ENCODE measurements at places on chromosomes 16 and 17.

GRCh38 chr17:37830151-37830993 is 85.5 kb upstream of the HNF1B start:
- DNase-seq = no peak

DNA sequence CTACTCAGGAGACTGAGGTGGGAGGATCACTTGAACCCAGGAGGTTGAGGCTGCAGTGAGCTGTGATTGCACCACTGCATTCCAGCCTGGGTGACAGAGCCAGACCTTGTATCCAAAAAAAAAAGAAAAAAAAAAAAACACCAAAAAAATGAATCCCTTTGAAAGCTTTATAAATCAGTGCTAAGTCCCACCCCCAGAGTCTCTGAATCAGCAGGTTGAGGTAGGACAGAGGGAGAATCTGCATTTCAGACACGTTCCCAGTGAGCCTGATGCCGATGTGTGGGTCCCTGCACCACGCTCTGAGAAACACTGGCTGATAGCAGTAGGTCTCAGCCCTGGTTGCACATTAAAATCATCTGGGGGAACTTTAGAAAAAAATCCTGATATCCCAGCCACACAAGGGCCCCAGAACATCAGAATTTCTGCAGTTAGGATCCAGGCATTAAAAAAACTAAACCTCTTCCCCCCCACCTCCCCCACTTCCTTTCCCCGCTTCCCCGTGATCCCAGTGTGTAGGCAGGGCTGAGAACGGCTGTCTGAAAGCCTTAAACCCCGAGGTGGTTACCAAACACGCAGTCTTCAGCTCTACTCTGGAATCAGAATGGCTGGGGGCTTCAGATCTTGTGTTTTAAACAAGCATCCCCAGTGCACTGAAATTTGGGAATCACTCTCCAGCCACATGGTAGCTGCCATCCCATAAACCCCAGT is 27.3 kb upstream of the GPRC5B start:
- DNase-seq = no peak

DNA sequence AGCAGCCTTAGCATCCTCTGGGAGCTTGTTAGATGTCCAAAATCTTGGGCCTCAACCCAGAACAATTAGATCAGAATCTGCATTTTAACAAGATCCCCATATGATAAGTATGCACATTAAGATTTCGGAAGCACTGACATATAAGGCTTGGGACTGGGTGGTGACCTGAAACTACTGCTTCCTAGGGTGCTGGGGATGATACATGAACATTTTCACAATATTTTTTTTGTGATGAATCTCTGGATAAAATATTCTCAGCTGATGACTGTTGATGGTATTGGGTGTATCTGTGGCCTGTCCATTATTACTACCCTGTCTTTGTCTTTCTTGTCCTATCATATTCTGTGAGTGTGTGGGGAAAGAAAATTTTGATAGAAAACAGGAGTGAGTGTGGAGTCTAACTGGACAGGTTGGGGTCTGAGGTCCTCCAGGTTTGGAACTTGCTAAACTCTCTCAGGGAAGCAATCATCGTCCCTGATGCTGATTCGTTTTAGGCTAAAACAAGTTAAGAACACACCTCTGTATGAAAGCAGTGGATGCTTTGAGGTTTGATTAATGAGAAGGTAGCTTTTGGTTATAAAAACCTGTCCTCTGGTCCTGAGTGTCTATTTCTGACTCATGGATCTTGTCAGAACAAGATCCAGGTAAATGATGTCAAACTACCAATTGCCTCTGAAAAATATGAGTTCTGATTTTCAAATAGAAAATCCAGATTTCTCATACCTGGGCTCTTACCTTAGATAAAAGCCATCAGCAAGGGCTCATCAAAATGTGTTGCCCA is 23.2 kb downstream of the KRT23 start:
- no peak for DNase-seq

DNA sequence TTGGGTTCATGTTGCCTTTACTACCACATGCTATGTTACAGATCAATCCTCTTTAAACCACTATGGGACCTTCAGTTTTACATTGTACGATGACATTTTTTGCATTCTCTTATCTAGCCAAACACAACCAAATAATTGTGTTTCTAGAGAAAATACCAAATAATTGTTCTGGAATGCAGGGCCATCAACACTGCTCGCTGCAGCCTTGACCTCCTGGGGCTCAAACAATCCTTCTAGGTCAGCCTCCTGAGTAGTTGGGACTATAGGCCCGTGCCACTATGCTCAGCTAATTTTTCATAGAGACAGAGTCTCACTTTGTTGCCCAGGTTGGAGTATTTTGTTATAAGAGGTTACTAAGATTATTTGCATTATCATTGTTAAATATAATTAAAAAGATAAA is 237.5 kb upstream of the PMFBP1 start:
- DNase-seq = no peak
